ENCODE measurements at places on chromosomes 1 and 21. TPM values are rescaled to one million over a fixed set of nuclear protein-coding genes. Genes with fewer than 3 reads are reported as not detected.

Gene CHI3L1
- total RNA-seq = 150 TPM

Gene TEDDM1
- not detected for total RNA-seq

Gene NBPF6
- total RNA-seq = not detected

Gene DCDC2B
- not detected for total RNA-seq

Gene RHD
- not detected for total RNA-seq

Gene CC2D1B
- 63.5 TPM for total RNA-seq

Gene AMY2A
- total RNA-seq = not detected

Gene TMEM50A
- total RNA-seq = 109 TPM

Gene PDZK1IP1
- 4.2 TPM for total RNA-seq

Gene RNU5D-1
- total RNA-seq = not detected

Gene ZNF683
- total RNA-seq = not detected

Gene IFNLR1
- total RNA-seq = not detected

Gene NGF
- total RNA-seq = 3.6 TPM

Gene SPRR2B
- not detected for total RNA-seq

Gene SMG5
- total RNA-seq = 85.8 TPM

Gene DIO1
- not detected for total RNA-seq

Gene FCRL1
- total RNA-seq = not detected

Gene PROX1
- total RNA-seq = 1.1 TPM

Gene TSACC
- total RNA-seq = not detected

Gene LRRN2
- total RNA-seq = 16.1 TPM

Gene GPR161
- total RNA-seq = 2.7 TPM

Gene RGS4
- total RNA-seq = 0.30 TPM

Gene ELK4
- 29.7 TPM for total RNA-seq
